SW 1271 (cell line): ENCODE measurements at places on chromosomes 5 and 9.

- DNase-seq, result no peak
Observed at GRCh38 chr5:139404484-139404840, 573 bp upstream of the SPATA24 start.

DNA sequence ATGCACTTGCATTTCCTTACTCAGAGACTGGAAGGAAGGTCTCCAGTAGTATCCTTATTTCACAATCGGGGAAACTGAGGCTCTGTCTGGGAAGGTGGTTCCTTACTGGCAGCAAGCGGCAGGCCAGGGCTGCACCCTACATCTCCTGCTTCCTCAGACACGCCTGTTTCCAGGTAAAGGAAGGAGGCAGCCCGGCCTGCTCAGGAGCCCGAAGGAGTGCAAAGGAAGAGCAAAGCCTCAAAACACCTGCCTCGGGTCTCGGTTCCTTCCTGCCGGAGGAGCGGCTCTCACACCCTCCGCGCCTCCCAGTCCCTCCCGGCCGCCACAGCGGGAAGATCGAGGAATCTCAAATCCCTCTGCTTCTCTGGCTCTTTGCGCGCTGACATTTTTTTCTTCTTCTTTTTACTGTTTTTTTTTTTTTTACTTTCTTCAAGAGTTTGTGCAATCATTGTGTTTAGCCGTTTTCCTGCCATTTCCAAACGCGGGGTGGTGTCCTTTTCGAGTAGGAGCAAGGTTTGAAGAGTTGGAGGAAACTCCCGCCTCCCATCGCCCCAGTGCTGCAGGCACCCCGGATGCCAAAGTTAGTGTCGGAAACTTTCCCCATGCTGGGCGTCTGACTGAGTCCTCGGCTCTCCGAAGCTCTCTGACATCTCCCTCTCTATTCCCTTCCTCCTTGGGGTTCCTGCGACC is 1.0 kb downstream of the GGTA1 start:
- DNase-seq, result no peak

DNA sequence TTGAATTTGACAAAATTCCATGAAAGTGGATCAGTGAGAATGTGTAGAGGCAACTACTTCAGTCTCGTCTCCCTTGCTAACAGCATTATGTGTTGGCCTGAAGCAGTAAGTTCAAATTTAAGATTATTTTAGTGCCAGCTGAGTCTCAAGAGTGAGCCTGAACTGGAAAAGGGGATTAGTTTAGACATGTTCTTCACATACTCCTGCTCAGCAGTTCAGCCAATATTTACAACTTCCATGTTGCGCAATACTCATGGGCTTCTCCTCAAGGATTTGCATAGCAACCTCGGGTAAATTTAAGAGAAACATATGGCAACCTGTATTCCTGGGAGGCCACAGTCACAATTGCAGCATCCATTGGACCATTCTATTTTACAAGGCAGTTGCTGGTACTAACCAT is 553.8 kb downstream of the PTPRD start:
- DNase-seq, result no peak

- DNase-seq, result no peak
Observed at GRCh38 chr5:76402251-76402885, 717 bp upstream of the IQGAP2 start.

DNA sequence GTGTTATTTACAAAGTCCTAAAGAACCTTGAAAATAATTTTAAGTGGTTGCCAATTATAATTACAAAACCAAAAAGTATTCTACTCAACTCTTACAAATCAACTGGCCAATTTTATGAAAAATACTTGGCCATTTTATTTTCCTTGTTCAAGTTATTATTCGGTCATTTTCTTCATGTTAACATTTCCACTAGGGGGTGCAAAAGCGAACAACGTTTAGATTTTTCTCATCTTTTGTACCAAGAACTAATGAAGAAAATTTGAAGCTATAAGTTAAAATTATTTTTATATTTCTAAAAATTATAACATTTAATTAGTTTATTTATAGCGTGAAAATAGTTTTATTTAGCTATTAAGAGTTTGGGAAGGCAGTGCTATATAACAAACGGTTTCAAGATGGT is 1453.3 kb downstream of the MAT2B start:
- DNase-seq, result peak; percentile 7

GRCh38 chr9:95495961-95496360 is 20.8 kb downstream of the PTCH1 start:
- no peak for DNase-seq
